Stimulated activated CD4-positive, alpha-beta T cell treated with anti-CD3 and anti-CD28 coated beads, Interleukin-2, amount 100 ng/mL, for 48 hours (primary cell): ENCODE measurements at places on chromosomes 3 and 15.

GRCh38 chr3:123281929-123282328 is 80.2 kb downstream of the SEC22A start:
- no peak for DNase-seq

DNA sequence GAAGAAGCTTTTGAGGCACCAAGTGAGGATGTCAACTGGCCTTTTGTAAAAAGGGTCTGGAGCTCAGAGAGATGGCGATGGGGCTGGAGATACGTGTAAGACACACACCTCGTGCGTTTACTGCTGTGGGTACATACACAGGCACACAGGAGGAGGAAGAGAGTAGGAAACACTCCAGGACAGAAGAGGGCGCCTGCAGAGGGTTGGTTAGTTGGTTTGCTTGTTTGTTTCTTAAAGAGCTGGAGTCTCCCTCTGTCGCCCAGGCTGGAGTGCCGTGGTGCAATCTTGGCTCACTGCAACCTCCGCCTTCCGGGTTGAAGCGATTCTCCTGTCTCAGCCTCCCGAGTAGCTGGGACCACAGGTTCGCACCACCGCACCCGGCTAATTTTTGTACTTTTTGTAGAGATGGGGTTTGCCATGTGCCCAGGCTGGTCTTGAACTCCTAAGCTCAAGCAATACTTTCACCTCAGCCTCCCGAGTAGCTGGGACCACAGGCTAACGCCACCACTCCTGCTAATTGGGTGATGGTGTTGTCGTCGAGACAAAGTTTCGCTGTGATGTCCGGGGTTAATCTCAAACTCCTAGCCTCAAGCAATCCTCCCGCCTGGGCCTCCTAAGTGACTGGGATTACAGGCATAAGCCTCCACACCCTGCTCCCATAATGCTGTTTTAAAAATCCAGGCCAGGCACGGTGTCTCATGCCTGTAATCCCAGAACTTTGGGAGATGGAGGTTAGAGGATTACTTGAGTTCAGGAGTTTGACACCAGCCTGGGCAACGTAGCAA is 1.3 kb upstream of the PRR20G start:
- DNase-seq: no peak

DNA sequence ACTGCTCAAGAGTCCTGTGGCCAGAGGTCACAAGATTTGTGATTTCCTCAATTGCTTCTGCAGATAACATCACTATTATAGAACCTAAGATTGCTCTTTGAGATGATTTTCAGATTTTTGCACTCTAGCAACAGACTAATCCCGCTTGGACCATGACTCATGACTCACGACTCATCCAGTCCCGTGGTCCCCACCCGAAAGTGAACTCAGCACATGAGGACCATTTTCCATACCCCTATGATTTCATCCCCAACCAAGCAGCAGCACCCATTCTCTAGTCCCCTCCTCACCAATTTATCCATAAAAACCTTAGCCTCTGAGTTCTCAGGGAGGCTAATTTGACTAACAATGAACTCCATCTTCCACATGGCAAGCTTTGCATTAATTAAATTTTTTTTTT is 106.3 kb upstream of the ALCAM start:
- DNase-seq: no peak

DNA sequence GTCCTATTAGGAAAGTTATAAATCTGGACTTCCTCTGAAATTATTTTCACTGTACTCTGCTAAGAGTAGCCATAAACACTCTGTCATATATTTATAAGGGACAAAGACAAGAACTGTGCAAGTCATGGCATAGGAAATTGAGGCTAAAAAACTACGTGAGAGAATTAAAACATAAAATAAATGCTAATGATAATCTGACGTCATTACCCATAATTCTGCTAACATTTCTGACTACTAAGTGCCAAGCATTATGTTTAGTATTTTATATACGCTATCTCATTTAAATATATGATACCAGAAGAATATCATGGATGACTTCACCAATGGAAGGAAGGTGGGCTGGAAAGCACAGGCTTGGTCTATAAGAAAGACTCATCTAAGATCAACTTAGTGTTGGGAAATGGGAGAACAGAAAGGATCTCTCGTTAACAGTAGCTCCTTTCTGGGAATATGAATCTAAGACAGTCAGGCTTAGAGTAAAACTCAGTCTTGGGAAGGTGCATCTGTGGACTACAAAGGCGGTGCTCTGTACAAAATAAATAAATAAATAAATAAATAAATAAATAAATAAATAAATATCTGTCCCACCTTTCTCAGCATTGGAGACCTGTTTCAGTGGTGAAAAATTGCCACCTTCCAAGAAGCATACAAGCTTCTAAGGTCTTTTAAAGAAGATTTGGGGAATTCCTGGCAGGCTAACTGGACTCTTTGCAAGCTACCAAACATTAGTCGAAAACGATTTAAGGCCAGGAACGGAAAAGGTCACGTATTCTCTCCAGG is 267.4 kb downstream of the CGGBP1 start:
- DNase-seq: no peak

DNA sequence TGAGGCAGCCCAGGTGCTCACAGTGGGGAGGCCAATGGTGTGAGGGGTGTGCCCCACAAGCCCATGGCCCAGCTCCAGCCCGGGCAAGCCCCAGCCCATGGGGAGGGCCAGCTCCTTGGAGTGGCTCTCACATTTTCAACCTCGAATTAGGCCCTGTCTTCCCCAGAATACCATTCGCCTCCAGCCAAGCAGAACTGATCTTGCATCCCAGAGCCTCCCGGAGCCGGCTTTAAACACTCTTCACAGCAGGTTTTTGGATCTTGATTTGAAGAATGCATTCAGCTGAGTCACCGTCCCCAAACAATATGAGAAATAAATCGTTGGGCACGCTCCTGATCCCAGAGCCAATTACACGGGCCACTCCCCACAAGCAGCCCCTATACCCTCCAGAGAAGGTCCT is 23.7 kb downstream of the TPRA1 start:
- no peak for DNase-seq

DNA sequence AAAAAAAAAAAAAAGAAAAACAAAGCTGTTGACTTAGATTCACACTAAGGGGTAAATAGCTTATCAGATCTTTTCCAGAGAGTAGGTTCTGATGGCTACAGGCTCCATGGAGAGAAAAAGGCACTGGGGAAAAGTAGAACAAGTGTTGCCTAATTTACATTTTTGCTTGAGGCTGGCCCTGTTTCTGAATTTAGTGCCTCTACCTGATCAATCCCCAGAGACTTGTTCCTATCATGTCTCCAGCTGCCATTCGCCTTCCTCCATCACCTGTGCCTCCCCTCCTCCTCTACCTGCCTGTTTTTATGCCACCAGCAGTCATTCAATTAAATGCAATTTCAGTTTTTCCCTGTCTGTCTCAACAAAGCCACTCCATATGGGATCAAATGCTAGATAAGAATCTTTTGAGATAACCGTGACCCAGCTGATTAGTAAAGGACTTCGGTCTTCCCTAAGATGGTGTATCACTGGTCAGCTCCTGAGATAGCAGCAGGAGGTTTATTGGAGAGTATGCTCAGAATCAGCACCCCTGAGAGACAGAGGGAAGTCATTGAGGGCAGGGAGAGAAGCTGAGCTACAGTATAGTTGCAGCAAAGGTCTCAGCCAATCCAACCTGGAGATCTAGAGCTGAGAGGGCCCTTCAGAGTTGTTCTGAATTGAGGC is 88.1 kb upstream of the GADL1 start:
- no peak for DNase-seq

DNA sequence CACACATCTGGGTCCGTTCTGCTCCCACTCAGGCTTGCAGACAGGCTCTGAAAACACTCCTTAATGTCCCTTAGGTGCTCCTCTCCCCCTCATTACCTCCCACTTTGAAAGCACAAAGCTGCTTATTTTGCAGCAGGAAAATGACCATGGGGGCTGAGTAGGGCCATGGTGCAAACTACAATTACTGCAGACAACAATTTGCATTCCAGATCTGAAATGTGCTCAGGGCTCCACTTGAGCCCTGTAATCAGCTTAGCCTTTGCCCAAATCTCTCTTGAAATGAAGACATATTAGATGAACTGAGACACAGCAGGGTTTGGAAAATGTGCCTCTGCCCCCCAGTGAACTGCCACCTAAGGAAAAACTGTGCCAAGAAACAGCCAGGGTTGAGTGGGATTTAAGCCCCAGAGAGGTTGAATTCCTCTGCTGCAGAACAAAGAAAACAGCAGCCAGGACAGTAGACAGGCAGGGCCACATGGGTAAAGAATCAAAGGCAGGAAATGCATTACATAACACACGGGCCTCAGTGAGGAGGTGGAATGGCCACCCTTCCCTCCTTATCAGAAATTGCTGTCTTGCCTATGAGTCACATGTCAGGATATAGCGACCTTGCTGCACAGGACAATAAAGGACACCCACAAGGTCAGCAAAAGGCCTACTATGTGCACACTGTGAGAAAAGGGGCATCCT is 126.8 kb upstream of the ARHGEF3 start:
- DNase-seq: no peak

DNA sequence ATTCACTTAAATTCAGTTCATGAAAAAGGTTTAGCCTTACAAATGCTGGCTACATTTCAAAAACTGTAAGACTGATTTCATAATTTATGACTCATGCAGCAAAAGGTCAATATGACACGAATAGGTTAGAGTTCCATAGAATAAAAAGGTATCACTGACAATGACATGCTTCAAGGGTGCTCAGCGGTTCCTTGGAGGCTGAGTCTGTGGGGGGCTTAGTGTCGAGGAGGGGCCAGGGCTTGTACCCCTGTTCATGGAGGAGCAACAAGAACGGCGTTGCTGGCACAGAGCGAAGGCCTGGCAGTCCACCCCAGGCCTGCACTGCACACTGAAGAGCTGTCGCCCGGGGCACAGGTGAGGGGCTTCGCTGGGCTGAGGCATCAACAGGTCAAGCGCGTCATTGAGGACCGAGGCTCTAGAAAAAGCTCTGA is 174.2 kb downstream of the NR1D2 start:
- no peak for DNase-seq

DNA sequence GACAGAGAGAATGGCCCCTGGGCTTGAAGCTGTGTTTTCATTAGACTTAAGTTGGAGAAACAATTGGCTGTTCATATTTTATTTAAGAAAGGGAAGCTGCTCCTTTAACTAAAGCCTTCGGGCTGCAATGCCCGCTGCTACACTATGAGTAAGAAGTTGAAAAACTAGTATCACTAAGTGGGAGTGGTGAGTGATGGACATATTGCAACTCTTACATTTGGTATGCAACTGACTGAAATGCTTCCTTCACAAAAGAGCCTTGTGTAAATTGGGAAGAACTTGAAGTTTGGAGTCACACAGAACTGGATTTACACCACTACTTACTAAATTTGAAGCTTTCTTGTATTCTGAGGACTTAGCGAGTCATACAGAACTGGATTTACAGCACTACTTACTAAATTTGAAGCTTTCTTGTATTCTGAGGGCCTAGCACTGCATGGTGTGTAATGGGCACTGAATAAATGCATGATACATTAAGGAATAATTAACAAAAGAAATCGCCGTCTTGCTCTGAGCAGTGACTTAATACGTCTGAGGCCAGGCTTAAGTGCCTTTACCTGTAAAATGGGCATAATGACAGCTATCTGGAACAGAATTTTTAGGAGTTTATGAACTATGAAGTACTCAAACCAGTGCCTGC is 149.5 kb downstream of the RYR3 start:
- no peak for DNase-seq

DNA sequence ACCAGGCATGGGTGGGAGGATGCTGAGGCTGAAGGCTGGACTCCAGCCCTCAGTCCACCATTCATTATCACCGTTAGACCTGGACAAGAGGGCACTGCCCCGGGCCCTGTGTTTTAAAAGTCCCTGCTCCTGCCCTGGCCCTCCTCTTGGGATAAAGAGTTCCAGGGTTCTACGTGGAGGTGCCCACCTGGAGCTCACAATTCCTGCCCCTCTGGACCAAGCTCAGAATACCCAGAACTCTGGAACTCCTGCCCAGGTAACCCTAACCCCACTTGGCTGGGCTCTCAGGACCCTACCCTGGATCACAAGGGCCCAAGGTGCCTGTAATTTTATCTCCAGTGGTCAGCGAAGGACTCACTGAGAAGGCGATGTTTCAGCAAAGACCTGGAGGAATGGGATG is 1.2 kb downstream of the CALML4 start:
- no peak for DNase-seq

GRCh38 chr3:167113035-167113830 is 266.9 kb downstream of the ZBBX start:
- no peak for DNase-seq

DNA sequence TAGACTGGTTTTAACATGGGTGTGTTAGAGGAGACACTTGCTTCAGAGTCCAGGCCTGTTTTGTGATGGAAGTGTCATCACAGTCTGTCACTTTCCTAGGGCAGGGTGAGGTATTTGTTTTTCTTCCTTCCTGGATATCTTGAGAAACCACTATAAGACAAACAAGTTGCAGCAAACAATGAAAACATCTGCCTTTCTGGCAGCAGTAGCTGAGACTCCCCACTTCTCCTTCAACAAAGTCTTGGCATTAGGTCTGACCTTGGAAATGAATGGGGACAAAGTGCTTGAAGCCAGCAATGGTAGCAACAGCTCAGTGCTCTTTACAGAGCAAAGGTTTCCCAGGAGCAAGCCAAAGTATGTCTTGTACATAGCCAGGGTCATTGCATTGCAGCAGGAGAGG is 64.6 kb downstream of the CD200 start:
- DNase-seq: no peak

GRCh38 chr3:142963516-142964448 is at the start of gene PAQR9:
Gene PAQR9 (minus strand): TSS chr3:142963674. CDS start chr3:142963336, 338 bp downstream.
- peak; percentile 4 for DNase-seq

DNA sequence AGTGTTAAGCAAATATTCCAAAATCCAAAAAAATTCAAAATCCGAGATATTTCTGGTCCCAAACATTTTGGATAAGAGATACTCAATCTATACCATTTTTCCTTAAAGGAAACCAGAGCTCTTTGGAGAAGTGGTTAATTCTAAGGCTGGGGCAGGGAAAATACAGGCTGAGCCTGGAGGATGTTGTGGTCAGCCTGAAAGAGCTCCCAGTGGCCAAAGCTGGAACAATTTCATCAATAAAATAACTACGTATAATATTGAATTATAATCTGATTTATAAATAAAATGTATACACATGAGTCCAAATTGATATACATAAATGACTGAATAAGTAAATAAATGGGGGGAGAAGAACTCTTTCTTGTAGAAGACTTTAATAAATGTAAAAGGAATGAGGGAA is 24.6 kb downstream of the PPARG start:
- no peak for DNase-seq

DNA sequence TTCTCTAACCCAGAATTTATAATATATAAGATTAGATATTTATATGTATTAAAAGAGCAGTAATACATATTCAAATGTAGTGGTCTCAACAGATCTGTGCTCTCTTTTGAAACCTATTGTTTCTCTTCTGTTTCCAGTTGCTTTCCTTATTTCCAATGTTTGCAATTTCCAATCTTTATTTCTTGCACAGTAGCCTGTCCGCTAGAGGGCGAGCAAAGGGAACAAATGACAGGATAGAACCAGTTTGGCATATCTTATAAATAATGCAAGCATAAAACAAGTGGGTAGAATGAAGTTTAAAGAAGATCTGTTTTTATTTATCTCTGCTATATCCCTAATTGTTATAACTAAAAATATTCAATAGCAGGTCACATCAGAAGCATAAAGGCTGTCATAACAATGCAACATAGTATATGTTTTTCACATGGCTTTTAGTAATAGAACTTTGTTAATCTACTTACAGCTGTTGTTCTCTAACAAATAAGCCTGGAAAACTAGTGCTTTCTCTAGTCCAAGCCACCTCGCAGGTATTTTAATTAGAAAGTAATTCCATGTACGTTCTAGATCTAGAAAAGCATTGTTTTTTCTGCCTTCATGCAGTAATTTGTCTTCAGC is 15.1 kb upstream of the TCAIM start:
- peak; percentile 56 for DNase-seq
